ENCODE measurements at places on chromosomes 5 and 9. TPM values are rescaled to one million over a fixed set of nuclear protein-coding genes. Genes with fewer than 3 reads are reported as not detected.

DNA sequence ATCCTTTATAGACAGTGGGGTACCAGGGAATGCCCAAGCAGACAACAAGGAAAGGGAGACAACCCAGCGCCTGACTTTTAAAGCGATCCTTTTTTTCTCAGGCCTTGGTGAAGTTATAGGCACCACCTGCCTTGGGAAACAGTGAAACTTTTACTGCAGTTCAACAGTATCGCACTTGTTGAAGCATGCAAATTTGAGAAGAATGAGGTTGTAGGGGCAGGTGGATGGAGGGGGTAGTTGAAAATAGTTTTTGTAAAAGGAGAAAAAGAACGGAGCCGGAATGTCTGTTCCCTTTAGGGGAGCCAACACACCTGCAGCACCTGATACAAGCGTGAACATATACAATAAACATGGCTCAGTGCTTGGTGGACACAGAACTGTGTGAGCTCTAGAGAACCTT, 190.2 kb upstream of the NR3C1 start:
- no peak overlapping the region for H3K4me3 ChIP-seq
- H3K27ac ChIP-seq: no peak overlapping the region
- no peak for DNase-seq
- H3K27me3 ChIP-seq: no peaks in the 10 kb centered on the region

GRCh38 chr9:134533850-134534588, 107.6 kb upstream of the COL5A1 start:
- DNase-seq: peak; percentile 62
- H3K27ac ChIP-seq: no peak overlapping the region
- H3K27me3 ChIP-seq: no peaks in the 10 kb centered on the region
- peaks cover 44% of the 10 kb centered on the region for H3K4me1 ChIP-seq
- H3K36me3 ChIP-seq: no peaks in the 10 kb centered on the region
- H3K4me3 ChIP-seq: no peak overlapping the region

DNA sequence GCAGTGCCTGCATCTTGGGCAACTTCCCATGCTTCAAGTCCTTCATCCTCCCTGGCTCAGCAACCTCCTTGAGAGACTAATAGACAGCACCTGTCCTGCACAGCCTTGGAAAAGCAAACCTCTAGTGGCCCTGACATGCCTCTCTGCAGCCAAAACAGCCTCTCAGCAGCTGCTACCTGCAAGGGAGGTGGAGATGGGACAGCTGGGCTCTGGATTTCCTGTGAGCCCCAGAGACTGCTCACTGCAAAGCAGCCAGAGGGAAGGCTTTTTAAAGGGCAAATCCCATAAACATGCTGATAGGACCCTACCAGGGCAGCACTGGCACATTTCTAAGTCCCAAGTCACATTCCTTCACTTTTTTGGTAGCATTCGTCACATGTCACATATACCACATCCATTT, 31.5 kb upstream of the MYORG start:
- no peaks in the 10 kb centered on the region for H3K36me3 ChIP-seq
- H3K27ac ChIP-seq: no peak overlapping the region
- no peaks in the 10 kb centered on the region for H3K4me1 ChIP-seq
- H3K4me3 ChIP-seq: no peak overlapping the region
- DNase-seq: no peak

The CDO1 gene
- total RNA-seq: 20.5 TPM

The PCDHA3 gene
- total RNA-seq: 1.2 TPM

The POLR1E gene
- 24.4 TPM for total RNA-seq

The BTNL8 gene
- total RNA-seq: not detected

- H3K27ac ChIP-seq: no peak overlapping the region
- no peak for DNase-seq
- H3K36me3 ChIP-seq: no peaks in the 10 kb centered on the region
- H3K4me3 ChIP-seq: no peak overlapping the region
- H3K27me3 ChIP-seq: no peaks in the 10 kb centered on the region
These were observed 183.7 kb downstream of the HCN1 start for GRCh38 chr5:45512521-45512920.

GRCh38 chr9:136789523-136789937, 1.6 kb upstream of the TMEM141 start:
- no peak for DNase-seq
- H3K4me1 ChIP-seq: peaks cover 20% of the 10 kb centered on the region
- H3K36me3 ChIP-seq: no peaks in the 10 kb centered on the region
- H3K27ac ChIP-seq: peak overlapping the region; percentile 90
- H3K27me3 ChIP-seq: no peaks in the 10 kb centered on the region

GRCh38 chr5:100900796-100901781, 2.0 kb downstream of the ST8SIA4 start:
- no peaks in the 10 kb centered on the region for H3K36me3 ChIP-seq
- peak overlapping the region; percentile 44 for H3K27ac ChIP-seq
- peaks cover 55% of the 10 kb centered on the region for H3K27me3 ChIP-seq
- peaks cover 19% of the 10 kb centered on the region for H3K4me1 ChIP-seq
- DNase-seq: peak; percentile 79

DNA sequence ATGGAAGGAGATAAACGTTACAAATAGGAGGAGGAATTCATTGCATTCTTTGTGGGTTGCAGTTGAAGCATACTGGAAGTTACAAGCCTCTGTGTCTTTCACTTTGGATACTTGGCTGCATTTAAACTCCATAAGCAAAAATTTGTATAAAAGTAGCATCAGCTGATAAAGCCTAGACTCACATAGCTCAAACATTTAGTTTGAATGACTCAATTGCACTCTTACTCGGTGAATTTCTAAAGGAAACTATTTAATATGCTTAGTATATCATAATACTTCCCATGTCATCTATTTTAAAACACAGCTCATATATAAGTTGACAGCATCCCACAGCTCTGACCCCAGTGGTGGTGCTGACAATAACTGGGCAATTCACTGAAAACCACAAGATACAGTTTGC, 596.6 kb upstream of the ZNF608 start:
- H3K36me3 ChIP-seq: no peaks in the 10 kb centered on the region
- H3K4me1 ChIP-seq: no peaks in the 10 kb centered on the region
- no peaks in the 10 kb centered on the region for H3K27me3 ChIP-seq
- no peak overlapping the region for H3K4me3 ChIP-seq

- H3K27ac ChIP-seq: no peak overlapping the region
- no peak overlapping the region for H3K4me3 ChIP-seq
- H3K36me3 ChIP-seq: no peaks in the 10 kb centered on the region
- no peaks in the 10 kb centered on the region for H3K4me1 ChIP-seq
- no peak for DNase-seq
- no peaks in the 10 kb centered on the region for H3K27me3 ChIP-seq
These were observed 107.3 kb upstream of the SPIN1 start for GRCh38 chr9:88280816-88281382.

GRCh38 chr9:35518225-35518821, 28.4 kb downstream of the RUSC2 start:
- H3K27me3 ChIP-seq: no peaks in the 10 kb centered on the region
- peak overlapping the region; percentile 90 for H3K27ac ChIP-seq
- peaks cover 89% of the 10 kb centered on the region for H3K4me1 ChIP-seq
- H3K36me3 ChIP-seq: no peaks in the 10 kb centered on the region

- no peak for DNase-seq
- no peaks in the 10 kb centered on the region for H3K27me3 ChIP-seq
- H3K4me3 ChIP-seq: no peak overlapping the region
- H3K4me1 ChIP-seq: peaks cover 42% of the 10 kb centered on the region
These were observed 52.3 kb upstream of the CD180 start for GRCh38 chr5:67248703-67249589.

DNA sequence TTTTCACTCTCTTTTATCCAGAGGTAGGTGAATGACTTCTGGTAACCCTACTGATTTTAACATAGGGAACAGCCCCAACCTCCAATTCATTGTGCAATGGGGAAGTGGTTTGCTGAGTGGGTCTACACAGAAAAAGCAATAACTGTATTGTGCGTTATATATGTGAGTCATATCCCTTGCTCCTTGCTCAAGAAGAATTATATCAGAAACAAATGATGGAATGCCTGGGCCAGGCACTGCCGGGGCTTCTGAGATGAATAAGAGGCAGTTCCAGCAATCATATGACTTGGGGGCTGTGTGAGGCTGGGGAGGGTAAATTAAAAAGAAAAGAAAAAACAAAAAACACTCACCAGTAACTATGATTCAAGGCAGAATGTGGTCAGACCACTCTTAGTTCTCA, 79.2 kb upstream of the ABCA1 start:
- H3K4me1 ChIP-seq: peaks cover 6% of the 10 kb centered on the region
- H3K36me3 ChIP-seq: no peaks in the 10 kb centered on the region
- peak; percentile 76 for DNase-seq
- peak overlapping the region; percentile 42 for H3K27ac ChIP-seq

- H3K4me1 ChIP-seq: peaks cover 24% of the 10 kb centered on the region
- no peaks in the 10 kb centered on the region for H3K36me3 ChIP-seq
- DNase-seq: no peak
- no peak overlapping the region for H3K4me3 ChIP-seq
These were observed 10.0 kb downstream of the CRB2 start for GRCh38 chr9:123365881-123366528.

GRCh38 chr5:82593481-82593880, 315.3 kb upstream of the RPS23 start:
- no peaks in the 10 kb centered on the region for H3K4me1 ChIP-seq
- H3K27me3 ChIP-seq: no peaks in the 10 kb centered on the region
- H3K27ac ChIP-seq: no peak overlapping the region
- DNase-seq: no peak
